ENCODE measurements at places on chromosomes 3 and 15. TPM values are rescaled to one million over a fixed set of nuclear protein-coding genes. Genes with fewer than 3 reads are reported as not detected.

- no peak for DNase-seq
These were observed 58.6 kb upstream of the TMEM108 start for GRCh38 chr3:132979606-132980005.

GRCh38 chr3:142647856-142648255 lies 51.7 kb downstream of the PLS1 start:
- DNase-seq: no peak

GRCh38 chr3:49840388-49840787 lies 16.0 kb downstream of the TRAIP start:
- DNase-seq: no peak

GRCh38 chr3:105093371-105094252 lies 273.1 kb upstream of the ALCAM start:
- no peak for DNase-seq

DNA sequence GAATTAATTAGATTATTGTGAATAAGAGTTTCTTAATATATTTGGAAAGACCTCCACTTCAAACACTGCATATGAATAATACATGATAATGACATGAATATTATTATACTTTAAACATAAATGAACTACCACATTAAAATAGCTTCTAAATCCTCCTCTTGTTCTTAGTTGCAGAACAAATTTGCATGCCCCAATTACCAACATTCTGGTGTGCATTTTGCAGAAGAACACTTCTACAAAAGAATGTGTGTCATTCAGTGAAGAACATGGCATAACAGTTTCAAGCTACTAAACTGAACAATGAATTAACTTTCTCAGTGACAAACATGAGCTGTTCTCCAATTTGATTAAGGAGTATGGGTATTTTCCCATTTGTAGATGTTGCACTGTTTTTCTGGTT lies 711.3 kb upstream of the NAALADL2 start:
- no peak for DNase-seq

- peak; percentile 28 for DNase-seq
These were observed 610 bp downstream of the EPHB3 start for GRCh38 chr3:184561913-184562877.

DNA sequence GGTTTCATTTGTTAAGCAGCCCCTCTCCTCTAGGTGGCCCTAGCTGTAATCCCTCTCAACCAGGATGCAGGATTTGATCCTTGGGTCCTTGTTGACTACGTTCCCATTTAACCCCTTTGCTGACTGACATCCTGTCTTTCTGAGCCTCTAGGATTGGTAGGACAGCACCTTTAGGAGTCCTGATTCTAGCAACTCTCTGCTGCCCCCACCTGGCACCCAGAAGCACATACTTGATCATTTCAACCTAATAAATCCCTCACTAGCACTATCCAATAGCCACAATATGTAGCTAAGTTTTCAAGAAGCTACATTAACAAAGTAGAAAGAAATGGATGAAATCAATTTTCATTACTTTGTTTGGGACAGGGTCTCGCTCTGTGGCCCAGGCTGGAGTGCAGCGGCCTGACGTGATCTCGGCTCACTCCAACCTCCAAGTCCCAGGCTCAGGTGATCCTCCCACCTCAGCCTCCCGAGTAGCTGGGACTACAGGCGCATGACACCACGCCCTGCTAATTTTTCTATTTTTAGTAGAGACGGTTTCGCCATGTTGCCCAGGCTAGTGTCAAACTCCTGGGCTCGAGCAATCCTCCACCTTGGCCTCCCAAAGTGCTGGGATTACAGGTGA lies 28.3 kb downstream of the RSL24D1 start:
- DNase-seq: peak; percentile 43

- no peak for DNase-seq
These were observed 63.5 kb downstream of the MLH1 start for GRCh38 chr3:37056826-37057225.

EPHB1 gene
- total RNA-seq: not detected

DNA sequence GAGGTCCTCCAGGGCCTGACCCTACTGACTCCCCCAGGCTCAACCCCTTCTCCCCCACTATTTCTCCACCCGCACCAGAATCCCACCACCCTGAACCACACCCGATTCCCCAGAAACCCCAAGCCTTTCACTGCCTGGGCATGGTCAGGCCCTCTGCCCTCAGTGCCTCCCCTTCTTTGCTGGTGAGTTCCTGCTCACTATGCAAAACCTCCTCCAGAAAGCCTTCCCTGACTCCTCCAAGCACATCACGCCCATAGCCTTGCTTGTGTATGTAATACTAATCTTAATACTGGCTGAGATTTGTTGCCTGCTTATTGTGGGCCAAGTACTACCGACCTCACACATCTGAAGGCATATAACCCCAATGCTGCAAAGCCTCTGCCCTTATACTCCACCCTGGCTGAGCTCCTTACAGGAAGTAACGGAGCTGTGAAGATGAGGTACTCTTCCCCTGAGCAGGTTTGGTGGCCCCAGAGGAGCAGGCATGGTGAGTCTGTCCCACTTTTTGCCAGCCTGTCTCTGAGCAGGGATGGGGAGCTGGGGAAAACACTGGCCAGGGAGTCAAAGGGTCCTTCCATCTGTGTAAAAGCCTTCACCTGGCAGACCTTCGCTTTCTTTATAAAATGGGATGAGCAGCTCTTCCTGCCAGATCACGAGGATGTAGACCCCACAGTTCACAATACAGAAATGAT lies 9.5 kb downstream of the RAB6B start:
- no peak for DNase-seq

- DNase-seq: no peak
These were observed 25.6 kb downstream of the ALPK3 start for GRCh38 chr15:84842781-84843180.

- no peak for DNase-seq
These were observed 243.8 kb downstream of the KCNH8 start for GRCh38 chr3:19392150-19392549.

GRCh38 chr3:51934139-51934850 lies 7.4 kb downstream of the RRP9 start:
- DNase-seq: no peak

DNA sequence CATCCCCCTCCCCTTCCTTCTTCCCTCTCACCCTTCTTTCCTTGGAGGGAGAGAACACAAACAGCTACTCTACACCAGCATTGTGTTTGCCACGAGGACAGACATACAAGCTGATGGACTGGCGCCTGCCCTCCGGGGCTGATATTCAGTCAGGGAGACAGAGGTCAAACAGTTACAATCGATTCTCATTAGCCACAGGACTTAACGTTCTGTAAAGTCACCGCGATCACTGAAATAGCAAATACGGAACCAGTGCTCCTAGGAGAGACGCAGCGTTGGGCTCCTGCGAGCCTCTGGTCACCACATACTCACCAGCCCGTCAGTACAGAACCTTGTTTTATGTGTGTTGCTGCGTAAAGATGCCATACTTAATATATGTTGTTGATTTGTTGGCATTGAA lies 108.8 kb downstream of the LRRK1 start:
- peak; percentile 12 for DNase-seq

GRCh38 chr3:98717584-98717983 lies 45.6 kb upstream of the ST3GAL6 start:
- DNase-seq: no peak

CPN2 gene
- total RNA-seq: not detected

MB21D2 gene
- 3.3 TPM for total RNA-seq

IQCF5 gene
- not detected for total RNA-seq

- no peak for DNase-seq
These were observed 31.3 kb upstream of the LPP start for GRCh38 chr3:188122571-188123169.

RTP1 gene
- not detected for total RNA-seq

TYRO3 gene
- not detected for total RNA-seq

GRCh38 chr15:43977072-43977884 lies 150.5 kb downstream of the WDR76 start:
- no peak for DNase-seq

DNA sequence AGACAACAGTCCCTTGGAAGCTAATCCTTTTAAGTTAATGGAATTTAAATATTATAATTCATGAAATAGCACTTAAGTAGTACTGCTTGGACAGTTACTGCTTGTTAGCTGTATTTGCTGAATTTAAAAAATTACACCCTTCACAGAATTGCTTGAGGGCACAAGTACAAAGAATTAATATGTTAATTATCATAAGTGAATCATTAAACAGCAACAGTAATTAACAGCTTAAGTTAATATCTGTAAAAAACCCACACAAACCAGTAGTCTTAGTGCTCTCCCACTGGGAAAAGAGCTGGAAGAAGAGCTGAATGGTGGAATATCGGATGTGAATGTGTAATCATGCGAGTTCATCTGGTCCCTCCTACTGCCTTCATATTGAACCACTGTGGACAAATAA lies 232.0 kb downstream of the CD47 start:
- DNase-seq: no peak

PLA2G4D gene
- total RNA-seq: not detected

- no peak for DNase-seq
These were observed 242.3 kb downstream of the TLE3 start for GRCh38 chr15:69855258-69856000.

GRCh38 chr3:22360164-22360563 lies 609.2 kb upstream of the ZNF385D start:
- DNase-seq: no peak

NSMCE3 gene
- 39.2 TPM for total RNA-seq

DNA sequence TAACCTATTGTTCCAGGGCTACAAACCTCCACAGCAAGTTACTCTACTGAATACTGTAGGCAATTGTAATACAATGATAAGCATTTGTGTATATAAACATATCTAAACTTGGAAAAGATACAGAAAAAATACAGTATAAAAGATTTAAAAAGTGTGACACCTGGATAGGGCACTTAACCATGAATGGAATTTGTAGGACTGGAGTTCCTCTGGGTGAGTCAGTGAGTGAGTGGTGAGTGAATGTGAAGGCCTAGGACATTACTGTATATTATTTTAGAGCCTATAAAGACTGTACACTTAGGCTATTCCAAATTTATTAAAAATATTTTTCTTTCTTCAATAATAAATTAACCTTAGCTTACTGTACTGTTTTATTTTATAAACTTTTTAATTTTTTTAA lies 38.4 kb upstream of the SLC25A36 start:
- no peak for DNase-seq
